HFFc6 (cell line): ENCODE measurements at places on chromosomes 1 and 21.

DNA sequence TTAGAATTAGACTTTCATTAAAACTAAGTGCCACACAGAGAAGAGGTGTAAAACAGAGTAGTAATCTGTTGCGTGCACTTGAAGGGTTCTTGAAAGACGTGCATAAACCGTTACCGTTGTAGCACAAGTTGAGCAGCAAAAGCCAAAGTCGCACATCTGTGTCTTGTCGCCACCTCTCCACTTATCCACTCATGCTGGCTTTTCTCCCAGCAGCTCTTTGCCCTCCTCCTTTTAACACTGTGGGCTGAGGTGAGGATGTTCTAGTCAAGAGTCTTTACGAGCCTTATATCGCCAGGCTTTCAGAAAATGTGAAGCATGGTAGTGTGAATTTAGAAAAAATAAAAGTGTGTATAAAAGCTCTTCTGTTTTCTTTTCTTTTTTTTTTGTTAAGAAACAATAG is 48.0 kb downstream of the NR5A2 start:
- DNase-seq = no peak

- DNase-seq = no peak
These were observed 40.8 kb downstream of the SLC37A1 start for GRCh38 chr21:42554251-42554961.

GRCh38 chr1:178613271-178613945 is 100.5 kb downstream of the TEX35 start:
- DNase-seq = no peak

DNA sequence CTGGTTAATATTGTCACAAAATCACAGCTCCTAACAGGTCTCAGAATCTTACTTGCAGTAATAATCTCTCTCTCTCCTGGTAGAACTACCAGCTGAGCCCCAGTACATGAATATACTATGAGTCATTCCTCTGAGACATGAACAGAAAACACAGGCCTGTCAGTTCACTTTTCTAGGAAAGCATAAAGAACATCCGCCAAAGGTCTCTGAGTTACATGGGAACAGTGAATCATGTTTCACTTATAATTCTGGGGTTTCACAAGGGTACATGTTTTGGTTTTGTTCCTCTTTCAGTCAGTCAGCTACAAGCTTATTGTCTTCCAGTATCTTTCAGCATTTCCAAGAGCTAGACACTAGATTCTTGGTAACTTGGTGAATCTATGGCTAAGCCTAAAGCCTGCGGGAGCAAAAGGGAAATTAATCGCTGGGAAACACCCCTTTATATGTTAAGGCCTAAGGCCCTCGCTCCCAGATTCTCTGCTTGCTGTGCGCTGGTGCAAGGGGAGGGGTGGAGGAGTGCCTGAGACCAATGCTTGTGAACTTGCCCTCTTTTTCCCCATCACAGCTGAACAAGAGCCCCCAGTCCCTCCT is 31.7 kb downstream of the IFNGR2 start:
- peak; percentile 92 for DNase-seq

GRCh38 chr1:182955596-182956588 is 2.9 kb upstream of the SHCBP1L start:
- peak; percentile 96 for DNase-seq

GRCh38 chr1:28195780-28196179 is 19.3 kb upstream of the PTAFR start:
- no peak for DNase-seq

- DNase-seq = no peak
These were observed 58.7 kb upstream of the WDR26 start for GRCh38 chr1:224493269-224493668.

GRCh38 chr21:25094695-25095094 is 512.6 kb downstream of the MRPL39 start:
- DNase-seq = no peak
